ENCODE measurements at places on chromosomes 2 and 18. TPM values are rescaled to one million over a fixed set of nuclear protein-coding genes. Genes with fewer than 3 reads are reported as not detected.

FAM228A gene
- 0.26 TPM for polyA plus RNA-seq

GALNT14 gene
- 3.6 TPM for polyA plus RNA-seq

CRYGC gene
- not detected for polyA plus RNA-seq

IL1A gene
- 1.6 TPM for polyA plus RNA-seq

All from spleen (tissue), 13 donors.